Activated T-helper 1 cell treated with anti-CD3 and anti-CD28 coated beads, Interleukin-12 subunit alpha, Interleukin-12 subunit beta, Interleukin-2, Interleukin-4 antibody, amounts not matched to agents 30 ng/mL and 10 ng/mL and 1 ng/mL, durations not matched to agents 14 hours and 24 hours and 36 hours (primary cell): ENCODE measurements at places on chromosomes 3 and 15. TPM values are rescaled to one million over a fixed set of nuclear protein-coding genes. Genes with fewer than 3 reads are reported as not detected.

DNA sequence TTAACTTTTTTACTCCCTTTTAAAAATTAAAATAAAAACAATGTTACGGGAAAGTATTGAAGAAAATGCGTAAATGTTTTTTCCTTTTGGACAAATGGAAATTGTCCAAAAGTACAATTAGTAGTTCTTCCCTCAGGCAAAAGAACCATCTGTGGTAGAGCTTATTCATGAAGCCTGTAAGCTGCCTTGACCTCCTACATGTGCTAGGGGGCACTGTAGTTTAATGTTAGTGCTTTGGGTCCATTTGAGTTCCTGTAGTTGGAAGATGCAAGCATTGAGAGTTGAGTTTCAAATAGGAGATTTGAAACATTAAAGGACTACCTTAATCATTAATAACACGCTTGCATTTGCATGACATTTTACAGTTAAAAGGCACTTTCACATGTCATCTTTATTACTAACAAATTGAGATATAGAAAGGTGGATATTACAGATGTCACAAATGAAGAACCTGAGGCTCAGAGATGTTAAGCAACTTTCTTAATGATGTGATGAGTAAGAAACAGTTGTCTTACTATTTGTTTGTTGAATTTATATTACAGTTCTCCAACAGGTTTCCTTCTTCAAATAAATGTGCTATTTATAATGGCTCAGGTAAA, 1.8 kb upstream of the ZNF385D start:
- no peak overlapping the region for H3K4me3 ChIP-seq
- DNase-seq, result no peak
- no peaks in the 10 kb centered on the region for H3K36me3 ChIP-seq
- H3K4me1 ChIP-seq, result no peaks in the 10 kb centered on the region
- no peaks in the 10 kb centered on the region for H3K27me3 ChIP-seq
- H3K27ac ChIP-seq, result no peak overlapping the region

- no peak overlapping the region for H3K27ac ChIP-seq
- DNase-seq, result no peak
- H3K27me3 ChIP-seq, result peaks cover 6% of the 10 kb centered on the region
- H3K36me3 ChIP-seq, result no peaks in the 10 kb centered on the region
- no peaks in the 10 kb centered on the region for H3K4me1 ChIP-seq
- H3K4me3 ChIP-seq, result no peak overlapping the region
Observed at GRCh38 chr15:78205337-78205736, 29.0 kb downstream of the ACSBG1 start.

- no peaks in the 10 kb centered on the region for H3K4me1 ChIP-seq
- no peak overlapping the region for H3K27ac ChIP-seq
- no peaks in the 10 kb centered on the region for H3K36me3 ChIP-seq
- no peaks in the 10 kb centered on the region for H3K27me3 ChIP-seq
Observed at GRCh38 chr3:22732641-22733040, 470.5 kb upstream of the UBE2E2 start.

PRRT3 gene
- 16.4 and 16.8 TPM in 2 replicates for total RNA-seq

P3H2 gene
- not detected in 2 replicates for total RNA-seq

DNA sequence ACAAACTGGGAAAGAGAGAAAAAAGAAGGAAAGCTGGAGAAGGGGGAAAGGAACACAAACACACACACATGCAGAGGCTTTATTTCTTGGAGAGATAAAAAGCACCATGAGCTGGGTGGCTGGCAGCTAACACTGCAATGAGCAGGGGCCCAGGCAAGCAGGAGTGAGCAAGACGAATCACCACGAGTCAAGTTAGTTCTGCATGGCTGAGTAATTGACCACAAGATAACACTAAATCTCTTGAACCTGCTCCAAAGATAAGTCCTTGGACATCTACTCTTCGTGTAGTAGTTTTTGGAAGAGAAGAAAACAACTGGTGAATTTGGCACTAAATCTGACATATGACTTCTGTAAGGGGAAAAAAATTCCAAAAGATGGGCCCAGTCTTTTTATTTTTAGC, 100.9 kb downstream of the MYO5A start:
- no peak for DNase-seq
- peaks cover 9% of the 10 kb centered on the region for H3K4me1 ChIP-seq

PGBD4 gene
- 3.9 TPM in 2 replicates for total RNA-seq

DNA sequence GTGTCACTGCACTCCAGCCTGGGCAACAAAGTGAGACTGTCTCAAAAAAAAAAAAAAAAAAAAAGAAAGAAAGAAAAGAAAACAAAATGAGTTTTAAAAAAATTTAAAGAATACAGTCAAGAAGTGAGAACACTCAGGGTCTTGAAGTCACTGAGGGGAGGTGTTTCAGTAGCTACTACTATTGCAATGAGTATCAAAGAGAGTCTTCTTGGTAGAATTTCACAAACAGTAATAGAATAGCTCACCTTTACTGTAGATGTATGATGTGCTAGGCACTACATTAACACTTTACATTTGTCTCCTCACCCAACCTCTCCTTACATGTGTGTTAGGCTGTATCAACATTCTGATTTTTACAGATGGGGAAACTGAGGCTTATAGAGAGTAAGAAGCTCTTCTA, 43.9 kb downstream of the EOMES start:
- peaks cover 2% of the 10 kb centered on the region for H3K36me3 ChIP-seq
- H3K4me3 ChIP-seq, result no peak overlapping the region
- H3K27ac ChIP-seq, result no peak overlapping the region
- H3K4me1 ChIP-seq, result peaks cover 10% of the 10 kb centered on the region

MINDY4B gene
- total RNA-seq, result not detected in 2 replicates

DNA sequence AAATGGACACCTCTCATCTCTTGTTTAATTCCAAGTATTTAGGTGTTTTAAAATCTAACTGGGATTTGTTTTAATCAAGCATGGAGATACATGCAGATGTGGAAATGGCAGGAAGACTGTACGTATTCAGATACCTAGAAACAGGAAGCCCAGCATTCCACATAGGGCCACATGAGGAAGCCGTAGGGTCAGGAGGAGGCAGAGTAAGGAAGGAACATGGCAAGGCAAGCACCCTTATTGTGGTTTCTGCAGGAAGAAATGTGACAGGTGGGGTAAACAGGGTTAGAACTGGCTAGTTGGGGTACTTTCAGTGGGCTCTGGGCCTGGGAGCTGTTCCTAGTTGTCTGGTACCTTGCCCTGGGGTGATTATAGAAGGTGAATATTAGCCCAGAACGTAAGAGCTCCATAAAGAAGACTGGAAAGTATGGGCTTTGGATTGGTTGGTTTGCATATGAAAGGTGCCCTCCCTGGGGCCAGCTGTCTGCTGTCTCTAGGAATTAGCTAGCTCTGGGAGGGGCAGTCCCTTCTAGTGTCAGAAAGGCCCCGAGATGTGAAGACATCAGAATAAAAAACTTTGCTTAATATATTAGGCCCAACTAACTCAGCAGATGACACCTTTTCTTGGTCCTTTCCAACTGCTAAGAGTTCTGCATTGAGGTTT, 107.7 kb upstream of the CADPS start:
- H3K4me3 ChIP-seq, result no peak overlapping the region
- no peaks in the 10 kb centered on the region for H3K36me3 ChIP-seq
- DNase-seq, result no peak
- no peaks in the 10 kb centered on the region for H3K4me1 ChIP-seq

GRCh38 chr3:110679285-110679684, 392.3 kb upstream of the NECTIN3 start:
- H3K27ac ChIP-seq, result no peak overlapping the region
- H3K4me1 ChIP-seq, result no peaks in the 10 kb centered on the region
- no peaks in the 10 kb centered on the region for H3K36me3 ChIP-seq
- H3K4me3 ChIP-seq, result no peak overlapping the region
- no peaks in the 10 kb centered on the region for H3K27me3 ChIP-seq
- DNase-seq, result no peak

SEMA6D gene
- total RNA-seq, result not detected in 2 replicates

GRCh38 chr3:158743664-158744566, 11.7 kb upstream of the RARRES1 start:
- H3K4me3 ChIP-seq, result no peak overlapping the region
- H3K36me3 ChIP-seq, result peaks cover 1% of the 10 kb centered on the region
- DNase-seq, result no peak
- H3K4me1 ChIP-seq, result peaks cover 15% of the 10 kb centered on the region

DNA sequence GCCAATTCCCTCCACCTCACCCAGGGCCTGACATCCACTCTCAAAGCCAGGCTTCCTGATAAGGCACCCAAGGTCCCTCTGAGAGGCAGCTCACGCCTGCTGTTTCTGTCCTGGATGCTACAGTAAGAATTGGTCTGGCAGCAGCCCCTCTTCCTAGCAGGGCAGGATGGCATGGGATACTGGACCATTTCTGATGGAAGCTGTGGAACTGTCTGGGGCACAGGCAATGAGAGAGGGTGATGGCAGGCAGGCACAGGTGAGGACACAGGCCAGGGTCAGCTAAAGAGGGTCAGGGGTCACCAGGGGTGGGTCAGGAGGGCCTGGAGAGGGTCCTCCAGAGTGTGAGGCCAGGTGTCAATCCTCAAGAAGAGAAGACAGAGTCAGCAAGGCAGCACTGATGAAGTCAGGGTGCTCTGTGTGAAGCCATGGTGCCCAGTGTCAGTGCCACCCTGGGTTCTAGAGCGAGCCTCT, 41.9 kb upstream of the SLC41A3 start:
- no peak for DNase-seq
- H3K4me3 ChIP-seq, result no peak overlapping the region
- no peaks in the 10 kb centered on the region for H3K36me3 ChIP-seq

GRCh38 chr3:186638259-186638658, 1.9 kb upstream of the FETUB start:
- H3K4me3 ChIP-seq, result no peak overlapping the region
- H3K36me3 ChIP-seq, result no peaks in the 10 kb centered on the region
- peaks cover 16% of the 10 kb centered on the region for H3K27me3 ChIP-seq
- no peak for DNase-seq
- H3K27ac ChIP-seq, result no peak overlapping the region

- no peak for DNase-seq
- H3K27ac ChIP-seq, result no peak overlapping the region
- peaks cover 4% of the 10 kb centered on the region for H3K27me3 ChIP-seq
- H3K4me1 ChIP-seq, result no peaks in the 10 kb centered on the region
Observed at GRCh38 chr15:29688506-29689286, 133.6 kb downstream of the TJP1 start.

DNA sequence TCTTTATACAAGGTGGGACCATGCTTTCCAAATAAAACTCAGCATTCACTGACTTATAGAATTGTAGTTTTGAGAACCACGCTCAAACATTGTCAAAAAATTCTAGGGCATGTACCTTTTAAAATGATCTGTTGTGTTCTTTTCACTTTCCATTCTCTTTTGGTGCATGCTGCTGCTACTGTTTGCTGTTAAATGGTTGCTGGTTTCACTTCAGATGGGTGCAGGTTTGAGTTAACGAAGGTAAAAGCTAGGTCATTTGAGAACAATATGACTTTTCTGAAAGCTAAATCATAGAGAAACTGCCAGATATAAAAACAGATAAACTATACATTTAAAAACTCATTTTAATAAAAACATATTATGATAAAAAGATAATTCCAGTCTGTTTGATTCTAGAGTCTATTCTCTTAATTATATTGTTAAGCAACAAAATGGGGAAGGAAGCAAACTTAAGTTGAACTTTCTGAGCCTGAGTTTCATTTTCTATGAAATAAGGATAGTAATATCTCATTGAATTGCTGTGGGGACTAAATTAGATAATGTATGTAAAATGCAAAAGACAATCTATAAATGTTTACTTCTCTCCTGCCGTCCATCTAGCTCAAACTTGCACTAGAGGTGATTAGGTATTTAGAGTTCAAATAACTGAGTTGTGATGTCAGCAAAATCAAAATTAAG, 82.4 kb downstream of the OXSM start:
- no peaks in the 10 kb centered on the region for H3K36me3 ChIP-seq
- no peak overlapping the region for H3K27ac ChIP-seq
- no peak overlapping the region for H3K4me3 ChIP-seq
- DNase-seq, result no peak

- no peaks in the 10 kb centered on the region for H3K36me3 ChIP-seq
- no peak overlapping the region for H3K4me3 ChIP-seq
- H3K27me3 ChIP-seq, result no peaks in the 10 kb centered on the region
- no peak overlapping the region for H3K27ac ChIP-seq
- H3K4me1 ChIP-seq, result no peaks in the 10 kb centered on the region
- DNase-seq, result no peak
Observed at GRCh38 chr3:37103103-37103808, 71.1 kb downstream of the LRRFIP2 start.

- H3K27ac ChIP-seq, result no peak overlapping the region
- H3K36me3 ChIP-seq, result peaks cover 2% of the 10 kb centered on the region
- no peaks in the 10 kb centered on the region for H3K4me1 ChIP-seq
- no peaks in the 10 kb centered on the region for H3K27me3 ChIP-seq
- no peak overlapping the region for H3K4me3 ChIP-seq
Observed at GRCh38 chr3:102031834-102032233, 182.5 kb downstream of the NFKBIZ start.

AGBL1 gene
- not detected in 2 replicates for total RNA-seq

GRCh38 chr3:149026718-149027117, 35.4 kb downstream of the GYG1 start:
- no peaks in the 10 kb centered on the region for H3K27me3 ChIP-seq
- H3K4me3 ChIP-seq, result no peak overlapping the region
- peaks cover 10% of the 10 kb centered on the region for H3K4me1 ChIP-seq

DNA sequence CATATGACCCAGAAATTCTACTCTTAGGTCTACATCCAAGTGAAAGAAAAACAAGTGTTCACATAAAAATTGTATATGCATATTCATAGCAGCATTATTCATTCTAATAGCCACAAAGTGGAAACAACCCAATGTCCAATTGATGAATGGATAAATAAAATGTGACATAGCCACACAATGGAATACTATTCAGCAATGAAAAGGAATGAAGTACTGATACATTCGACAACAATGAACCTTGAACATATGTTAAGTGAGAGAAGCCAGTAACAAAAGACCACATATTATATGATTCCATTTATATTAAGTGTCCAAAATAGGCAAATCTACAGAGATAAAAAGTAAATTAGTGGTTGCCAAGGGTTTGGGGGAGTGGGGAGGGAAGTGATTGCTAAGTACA, 70.2 kb upstream of the ACTC1 start:
- DNase-seq, result no peak
- H3K27ac ChIP-seq, result no peak overlapping the region
- no peak overlapping the region for H3K4me3 ChIP-seq
- H3K27me3 ChIP-seq, result no peaks in the 10 kb centered on the region
- H3K36me3 ChIP-seq, result peaks cover 51% of the 10 kb centered on the region

- peaks cover 42% of the 10 kb centered on the region for H3K4me1 ChIP-seq
- peaks cover 6% of the 10 kb centered on the region for H3K27me3 ChIP-seq
- peak overlapping the region; percentile 86 for H3K27ac ChIP-seq
- H3K4me3 ChIP-seq, result peak overlapping the region; percentile 73
- DNase-seq, result peak; percentile 56
- H3K36me3 ChIP-seq, result no peaks in the 10 kb centered on the region
Observed at GRCh38 chr3:156483961-156484787, 70.7 kb downstream of the SSR3 start.

- DNase-seq, result no peak
- H3K4me3 ChIP-seq, result no peak overlapping the region
- no peak overlapping the region for H3K27ac ChIP-seq
- H3K36me3 ChIP-seq, result no peaks in the 10 kb centered on the region
- no peaks in the 10 kb centered on the region for H3K27me3 ChIP-seq
Observed at GRCh38 chr3:178072391-178073305, 463.6 kb upstream of the KCNMB2 start.
